ENCODE measurements at places on chromosomes 2 and 18.

GRCh38 chr2:239895669-239896068, 129.5 kb downstream of the NDUFA10 start:
- no peak for DNase-seq

DNA sequence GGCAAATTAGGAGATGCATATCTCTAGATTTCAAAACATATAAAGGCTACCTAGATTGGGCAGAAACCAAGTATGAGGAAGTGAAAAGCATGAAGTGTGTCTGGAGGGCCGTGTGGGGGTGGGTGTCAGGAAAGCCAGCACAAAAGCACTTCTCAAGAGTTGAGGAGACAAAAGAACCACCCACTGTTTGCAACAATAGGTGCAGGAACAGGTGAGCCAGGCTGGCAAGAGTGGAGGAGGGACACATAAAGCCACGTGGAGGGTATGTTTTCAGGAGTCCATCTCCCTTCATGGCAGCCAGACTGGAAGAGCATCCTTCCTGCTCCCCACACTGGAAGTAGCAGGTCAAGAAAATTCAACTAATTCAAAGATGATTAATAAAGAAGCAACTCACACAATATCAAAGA, 96.4 kb downstream of the CERS6 start:
- no peak for DNase-seq

GRCh38 chr2:128714285-128714684, 395.6 kb upstream of the HS6ST1 start:
- DNase-seq = no peak

DNA sequence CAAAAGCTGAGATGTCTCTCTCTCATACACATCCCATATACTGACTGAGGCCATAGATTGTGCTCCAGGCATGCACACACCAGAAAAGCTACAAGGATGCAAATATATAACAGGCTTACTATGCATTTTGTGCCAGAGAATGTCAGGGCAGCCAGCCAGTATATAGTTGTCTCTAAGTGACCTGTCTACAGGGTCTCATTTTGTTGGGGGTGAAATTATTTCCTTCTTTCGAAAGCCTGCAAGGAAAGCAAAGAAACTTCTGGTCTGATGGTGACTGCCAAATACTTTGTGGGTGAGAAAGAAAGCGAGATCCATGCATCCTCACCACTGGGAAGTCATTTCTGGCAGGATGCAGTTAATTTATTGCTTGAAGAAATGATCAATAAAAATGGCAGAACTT, 70.2 kb downstream of the CDCA7 start:
- no peak for DNase-seq

GRCh38 chr2:48439102-48439501, 90.9 kb upstream of the STON1 start:
- DNase-seq = no peak

DNA sequence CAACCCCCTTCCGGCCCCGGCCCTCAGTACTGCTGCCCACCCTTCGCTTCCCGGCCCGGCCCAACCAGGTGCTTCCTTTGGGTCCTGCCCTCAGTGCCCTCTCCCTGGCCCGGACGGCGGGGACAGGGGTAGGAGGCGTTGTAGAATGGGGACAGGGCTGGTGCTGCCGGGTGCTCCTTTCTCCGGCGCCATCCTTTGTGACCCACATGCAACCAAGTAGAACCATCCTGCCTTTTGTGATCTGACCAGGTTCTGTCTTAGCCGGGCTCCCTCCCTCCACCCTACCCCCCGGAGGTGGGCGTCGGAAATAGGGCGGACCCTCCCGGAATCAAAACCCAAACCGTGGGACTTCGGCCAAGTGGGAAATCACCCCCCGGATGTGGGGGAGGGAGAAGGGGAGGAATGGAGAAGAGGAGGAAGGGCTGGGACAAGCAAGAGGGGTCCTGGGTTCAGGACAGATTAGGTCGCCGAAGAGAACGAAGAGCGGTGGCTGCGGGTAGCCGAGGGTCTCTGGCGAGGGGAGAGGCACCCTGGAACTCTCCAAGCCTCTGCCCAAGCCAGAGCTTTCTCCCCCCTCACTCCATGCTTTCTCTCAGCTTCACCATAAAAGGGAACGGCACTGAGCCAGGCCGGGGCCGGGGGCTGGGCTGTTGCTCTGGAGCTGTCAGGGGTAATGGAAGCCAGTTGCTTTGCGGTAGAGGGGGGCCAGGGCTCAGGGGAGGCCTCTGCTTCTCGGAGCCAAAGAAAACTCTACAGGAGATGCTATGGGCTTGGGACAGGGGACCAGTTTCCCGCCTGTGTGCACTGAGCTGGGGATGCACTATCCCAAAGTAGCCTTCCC, 756 bp upstream of the OST4 start:
- DNase-seq = peak; percentile 39

GRCh38 chr2:238142382-238143205, 4.1 kb downstream of the KLHL30 start:
- no peak for DNase-seq

DNA sequence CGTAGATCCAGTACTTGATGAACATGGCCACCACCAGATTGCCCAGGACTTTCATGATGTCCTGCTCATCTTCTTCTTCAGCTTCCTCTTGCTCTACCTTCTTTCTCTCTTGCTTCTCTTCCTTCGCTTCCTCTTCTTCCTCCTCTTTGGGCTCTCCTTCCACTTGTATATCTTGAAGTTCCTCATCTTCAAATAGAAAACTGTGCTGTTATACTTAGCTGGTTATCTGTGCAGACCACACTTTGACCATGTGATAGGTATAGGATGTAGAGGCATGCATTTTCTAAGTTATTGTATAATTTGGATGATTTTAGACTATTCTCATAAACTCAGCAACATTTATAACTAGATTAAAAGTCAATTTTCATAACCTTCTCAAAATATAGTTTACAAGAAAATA, 263.4 kb downstream of the NAPG start:
- DNase-seq = no peak

GRCh38 chr2:223494942-223495341, 107.2 kb downstream of the SCG2 start:
- no peak for DNase-seq

GRCh38 chr2:240851078-240851991, 17.3 kb upstream of the AGXT start:
- peak; percentile 82 for DNase-seq

GRCh38 chr2:218444692-218445357, 25.9 kb downstream of the VIL1 start:
- no peak for DNase-seq

DNA sequence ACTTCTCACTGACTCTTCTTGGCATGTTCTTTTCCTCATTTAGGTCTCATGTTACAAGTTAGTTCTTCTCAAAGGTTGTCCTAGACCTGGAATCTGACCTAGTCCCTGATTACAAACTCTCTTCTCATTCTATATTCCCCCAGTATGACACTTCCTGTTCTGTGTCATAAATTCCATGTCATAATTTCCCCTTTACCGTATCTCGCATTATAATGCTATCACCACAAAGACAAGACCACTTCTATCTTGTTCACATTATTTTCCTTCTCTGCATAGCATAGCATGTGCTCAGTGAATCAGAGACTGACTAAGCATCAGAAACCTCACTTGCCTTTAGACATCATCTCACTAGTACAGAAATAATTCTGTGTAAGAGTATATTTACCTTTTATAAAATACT, 63.6 kb upstream of the CAVIN2 start:
- DNase-seq = no peak

- no peak for DNase-seq
These were observed 16.6 kb downstream of the FAM168B start for GRCh38 chr2:131076707-131077106.

DNA sequence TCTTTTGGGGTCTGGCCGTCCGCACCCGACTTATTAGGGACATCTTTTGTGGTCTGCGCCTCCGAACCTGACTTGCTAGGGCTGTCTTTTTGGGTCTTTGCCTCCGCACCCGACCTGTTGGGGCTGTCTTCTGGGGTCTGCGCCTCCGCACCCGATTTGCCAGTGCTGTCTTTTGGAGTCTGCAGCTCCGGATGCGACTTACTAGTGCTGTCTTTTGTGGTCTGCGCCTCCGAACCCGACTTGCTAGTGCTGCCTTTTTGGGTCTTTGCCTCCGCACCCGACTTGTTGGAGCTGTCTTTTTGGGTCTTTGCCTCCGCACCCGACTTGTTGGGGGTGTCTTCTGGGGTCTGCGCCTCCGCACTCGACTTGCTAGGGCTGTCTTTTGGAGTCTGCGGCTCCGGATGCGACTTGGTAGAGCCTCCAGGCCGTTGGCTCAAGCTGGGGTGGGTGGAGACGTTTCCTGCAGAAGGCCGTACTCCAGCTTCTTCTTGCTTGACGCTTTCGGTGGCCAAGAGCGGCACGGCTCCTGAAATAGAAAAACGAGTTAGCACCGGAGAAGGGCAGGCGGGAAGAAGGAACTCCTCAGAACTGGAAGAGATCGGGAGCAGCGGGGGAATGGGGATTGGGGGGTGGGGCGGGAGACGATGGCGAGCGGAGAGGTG, 498 bp downstream of the TGOLN2 start:
- DNase-seq = peak; percentile 52

DNA sequence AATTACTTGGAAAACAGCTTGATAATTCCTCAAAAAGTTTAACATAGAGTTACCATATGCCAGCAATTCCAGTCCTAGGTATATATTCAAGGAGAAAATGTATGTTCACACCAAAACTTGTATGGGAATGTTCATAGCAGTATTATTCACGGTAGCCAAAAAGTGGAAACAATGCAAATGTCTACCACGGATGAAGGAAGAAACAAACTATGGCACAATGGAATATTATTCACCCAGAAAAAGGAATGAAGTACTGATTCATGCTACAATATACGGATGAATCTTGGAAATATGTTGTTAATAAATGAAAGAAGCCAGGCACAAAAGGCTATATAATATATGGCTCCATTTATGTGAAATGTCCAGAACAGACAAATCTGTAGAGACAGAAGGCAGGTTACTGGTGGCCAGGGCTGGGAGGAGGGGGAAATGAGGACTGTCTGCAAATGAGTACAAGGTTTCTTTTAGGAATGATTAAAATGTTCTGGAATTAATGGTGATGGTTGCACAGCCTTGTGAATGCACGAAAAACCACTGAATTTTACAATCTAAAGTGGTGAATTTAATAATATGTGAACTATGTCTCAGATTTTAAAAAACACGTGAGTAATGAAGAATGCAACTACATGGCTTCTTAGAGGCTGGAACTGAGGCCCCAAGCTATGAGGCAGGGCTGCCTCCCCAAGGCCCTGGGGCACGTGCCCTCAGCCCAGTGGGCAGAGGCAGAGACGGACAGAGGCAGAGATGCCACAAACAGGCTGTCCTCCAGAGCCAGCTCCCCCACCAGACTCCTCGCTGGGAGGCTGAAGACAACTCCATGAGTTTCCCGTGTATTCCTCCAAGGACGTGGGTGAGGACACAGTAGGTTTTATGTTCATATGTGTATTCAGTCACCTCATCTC, 5.0 kb downstream of the LIMS2 start:
- no peak for DNase-seq

DNA sequence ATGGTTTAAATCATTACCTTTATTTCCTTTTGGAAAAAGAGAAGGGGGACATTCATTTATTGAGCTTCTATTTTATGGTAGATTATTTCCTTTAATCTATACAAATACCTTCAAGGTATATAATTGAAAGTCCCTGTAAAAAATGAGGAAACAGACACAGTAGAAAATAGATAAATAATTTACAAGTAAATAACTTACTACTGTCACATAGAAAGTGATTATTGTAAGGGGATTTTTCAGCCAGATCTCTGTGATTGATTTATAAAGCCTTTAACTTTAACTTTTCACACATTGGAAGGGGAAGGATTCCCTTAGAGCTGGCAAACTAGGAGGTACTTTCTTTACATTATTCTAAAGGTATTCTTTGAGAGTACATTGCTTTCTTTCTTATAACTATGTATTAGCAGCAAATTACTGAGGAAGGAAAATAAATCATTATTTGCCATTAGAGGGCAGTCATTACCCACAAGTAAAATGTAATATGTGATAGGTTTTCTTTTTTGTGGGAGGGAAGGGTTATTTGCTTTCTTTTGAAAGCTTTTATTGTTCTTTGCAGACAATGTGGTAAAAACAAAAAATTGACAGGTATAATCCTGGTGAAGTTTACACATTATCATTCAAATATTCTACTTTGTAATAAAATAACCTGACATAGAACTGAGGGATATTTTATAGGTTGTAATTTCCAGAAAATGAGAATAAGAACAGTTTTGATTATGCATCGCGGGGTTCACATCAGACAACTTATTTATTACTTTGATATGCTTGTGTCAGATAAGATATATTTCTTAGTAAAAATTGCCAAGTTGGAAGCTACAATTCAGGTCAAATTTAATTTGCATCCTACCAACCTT, 24.8 kb upstream of the RPE start:
- DNase-seq = no peak

DNA sequence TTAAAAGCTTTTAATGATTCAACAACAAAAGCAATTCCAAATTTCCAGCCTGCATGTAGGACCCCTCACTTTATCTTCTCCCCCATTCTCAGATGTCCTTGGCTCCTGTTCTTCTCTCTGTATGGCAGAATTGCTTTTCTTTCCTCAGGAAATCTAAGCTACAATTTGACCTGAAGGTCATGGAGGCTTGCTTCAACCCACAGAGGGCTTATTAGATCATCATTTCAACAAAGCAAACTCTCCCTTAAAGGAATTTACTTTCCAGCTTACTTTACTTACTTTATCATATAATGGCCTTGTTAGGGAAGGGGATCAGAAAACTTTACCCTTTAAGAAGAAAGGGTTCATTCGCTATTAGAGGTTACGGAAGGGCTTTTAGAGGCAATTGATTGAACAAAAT, 211.5 kb downstream of the RAD51AP2 start:
- DNase-seq = no peak

DNA sequence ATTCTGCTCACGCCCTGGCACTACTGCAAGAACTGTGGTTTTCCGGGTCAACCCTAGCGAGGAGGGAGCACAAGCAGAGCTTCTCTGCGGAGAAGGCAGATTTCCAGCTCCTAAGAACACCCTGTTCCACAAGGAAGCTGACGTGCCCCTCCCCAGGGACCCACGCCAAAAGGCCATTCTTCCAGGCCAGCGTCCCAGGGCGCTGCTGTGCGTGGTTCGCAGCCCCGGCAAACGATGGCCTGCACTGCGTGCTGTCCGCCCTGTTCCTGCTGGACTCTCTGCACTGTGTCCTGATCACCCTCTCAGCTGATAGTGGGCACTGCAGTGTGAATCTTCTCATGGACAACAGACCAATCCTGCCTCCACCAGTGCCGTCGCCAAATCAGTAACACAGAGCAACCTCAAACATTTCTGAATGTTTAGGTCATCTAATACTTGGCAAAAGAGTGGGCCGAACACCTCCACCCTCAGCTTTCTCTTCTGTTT, 49.1 kb downstream of the ADI1 start:
- DNase-seq = no peak

- no peak for DNase-seq
These were observed 601.2 kb downstream of the LRP1B start for GRCh38 chr2:141529659-141530058.

- DNase-seq = no peak
These were observed 66.6 kb upstream of the ID2 start for GRCh38 chr2:8615252-8615575.

All from stimulated activated CD4-positive, alpha-beta T cell treated with anti-CD3 and anti-CD28 coated beads, Interleukin-4, amount 100 ng/mL, for 1 hour (primary cell).